ENCODE measurements at places on chromosomes 2 and 18. TPM values are rescaled to one million over a fixed set of nuclear protein-coding genes. Genes with fewer than 3 reads are reported as not detected.
A peak's percentile ranks its signal among the peaks of the same experiment; 100 is the strongest.

Gene RIF1
- 48.0 TPM for total RNA-seq

GRCh38 chr2:31079665-31080064 is 58.6 kb downstream of the GALNT14 start:
- DNase-seq, result no peak

DNA sequence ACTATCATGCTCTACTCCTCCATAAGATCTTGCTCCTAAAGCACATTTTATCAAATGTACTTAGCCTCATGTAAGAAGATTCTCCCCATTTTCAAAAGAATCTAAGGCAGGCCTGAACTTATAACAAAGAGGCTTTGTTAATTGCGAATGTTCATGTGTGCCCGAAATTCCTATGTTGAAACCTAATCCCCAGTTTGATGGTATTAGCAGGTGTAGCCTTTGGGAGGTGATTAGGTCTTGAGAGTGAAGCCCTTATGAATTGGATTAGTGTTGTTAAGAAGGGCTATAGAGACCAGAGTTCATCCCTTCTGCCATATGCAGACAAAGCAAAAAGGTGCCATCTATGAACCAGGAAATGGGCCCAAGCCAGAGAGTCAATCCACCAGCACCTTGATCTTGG is 234.5 kb downstream of the PAX3 start:
- no peak for DNase-seq

DNA sequence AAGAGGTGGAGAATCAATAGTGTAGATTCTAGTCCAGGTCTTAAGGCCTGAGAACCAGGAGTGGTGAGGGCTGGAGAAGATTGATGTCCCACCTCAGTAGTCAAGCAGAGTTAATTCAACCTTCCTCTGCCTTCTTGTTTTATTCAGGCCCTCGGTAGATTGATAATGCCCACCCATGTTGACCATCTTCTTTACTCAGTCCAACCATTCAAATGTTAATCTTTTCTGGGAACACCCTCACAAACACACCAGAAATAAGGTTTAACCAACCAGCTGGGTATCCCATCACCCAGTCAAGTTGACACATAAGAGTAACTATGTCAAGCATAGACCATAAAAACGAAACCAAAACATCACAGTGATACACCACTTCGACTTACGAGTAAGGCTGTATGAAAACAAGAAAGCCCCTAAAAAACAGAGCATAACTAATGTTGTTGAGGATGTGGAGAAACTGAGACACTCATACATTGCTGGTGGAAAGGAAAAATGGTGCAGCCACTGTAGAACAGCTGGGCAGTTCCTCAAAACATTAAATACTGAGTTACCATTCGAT is 57.5 kb downstream of the SLC35F5 start:
- DNase-seq, result no peak

- DNase-seq, result no peak
Measured at GRCh38 chr2:118667964-118668363, 179.5 kb downstream of the EN1 start.

DNA sequence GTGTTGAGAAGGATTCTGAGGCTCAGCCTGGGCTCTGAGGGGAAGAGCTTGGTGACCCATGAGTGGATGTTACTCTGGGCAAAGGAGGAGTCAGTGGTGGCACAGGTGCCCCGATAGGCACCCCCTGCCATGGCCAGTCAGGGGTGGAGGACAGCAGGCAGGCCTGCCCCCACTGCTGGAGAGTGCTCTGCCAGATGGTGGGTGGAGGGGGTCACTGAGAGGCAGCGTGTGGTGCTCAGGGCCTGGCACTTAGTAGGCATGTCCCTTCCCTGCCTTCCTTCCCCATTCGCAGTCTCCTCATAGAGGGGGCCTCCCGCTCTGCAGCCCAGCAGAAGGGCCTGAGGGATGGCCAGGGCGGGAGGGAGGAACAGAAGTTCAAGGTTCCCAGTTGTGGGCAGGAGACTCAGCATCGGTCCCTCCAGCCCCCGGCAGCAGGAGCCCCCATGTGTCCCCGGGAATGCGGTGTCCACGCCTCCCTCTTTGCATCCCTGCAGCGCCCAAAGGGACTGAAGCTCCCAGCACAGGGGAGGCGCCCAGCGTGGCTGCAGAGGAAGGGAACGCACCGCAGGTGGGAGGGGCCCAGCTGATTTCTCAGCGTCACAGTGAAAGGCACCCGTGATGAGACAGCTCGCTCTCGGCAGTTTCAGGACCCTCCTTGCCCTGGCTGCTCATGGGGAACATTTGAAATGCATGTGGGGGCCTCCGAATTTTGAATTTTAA is 5.7 kb upstream of the SNED1 start:
- no peak for DNase-seq

DNA sequence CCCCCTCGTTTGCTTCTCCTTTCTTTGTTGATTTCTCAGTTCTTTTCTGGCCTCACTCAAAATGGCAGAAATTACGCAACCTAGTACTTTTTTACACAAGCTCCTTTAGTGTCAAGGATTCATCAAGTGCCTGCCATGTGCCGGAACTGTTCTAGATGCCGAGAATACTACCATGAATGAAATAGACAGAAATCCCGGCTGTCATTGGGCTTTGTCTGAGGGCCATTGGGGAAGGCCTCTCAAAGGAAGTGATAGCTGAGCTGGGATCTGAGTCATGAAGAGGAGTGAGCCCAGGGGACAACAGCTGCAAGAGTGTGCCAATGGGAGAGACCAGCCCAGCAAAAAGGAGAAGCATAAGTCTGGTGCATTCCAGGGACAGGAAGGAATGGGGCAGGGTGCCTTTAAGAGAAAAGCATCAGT is 34.3 kb upstream of the PPP1CB start:
- DNase-seq, result peak; percentile 67

GRCh38 chr18:54845787-54846186 is 17.5 kb downstream of the RAB27B start:
- no peak for DNase-seq

- DNase-seq, result no peak
Measured at GRCh38 chr2:205696331-205696926, 14.1 kb downstream of the NRP2 start.

GRCh38 chr2:27707462-27708256 is 44.0 kb downstream of the SLC4A1AP start:
- no peak for DNase-seq

DNA sequence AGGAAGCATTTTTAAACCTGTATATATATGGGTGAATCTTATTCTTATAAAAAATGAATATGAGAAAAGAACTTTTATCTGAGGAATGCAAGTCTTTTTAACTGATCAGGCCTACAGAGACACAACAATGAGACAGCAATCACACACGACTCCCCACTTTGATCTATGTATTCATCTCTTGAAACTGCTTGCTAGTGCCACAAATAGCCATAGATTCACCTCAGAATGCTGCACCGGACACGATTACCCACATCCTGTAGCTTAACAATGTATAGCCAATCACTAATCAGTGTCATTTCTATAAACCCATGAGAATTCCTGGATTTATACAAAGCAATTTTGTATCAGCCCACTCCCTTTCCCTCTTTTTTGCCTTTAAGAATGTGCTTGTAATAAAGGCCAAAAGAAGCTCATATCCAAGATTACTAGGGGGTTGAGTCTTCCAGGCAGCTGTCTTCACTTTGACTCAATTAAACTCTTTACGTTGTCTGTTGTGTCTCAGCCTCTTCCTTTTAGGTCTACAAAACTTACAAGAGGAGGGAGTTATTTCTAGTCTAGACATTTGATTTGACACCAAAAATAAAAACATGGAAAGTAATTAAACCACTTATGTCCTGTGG is 94.9 kb downstream of the MBD2 start:
- no peak for DNase-seq

DNA sequence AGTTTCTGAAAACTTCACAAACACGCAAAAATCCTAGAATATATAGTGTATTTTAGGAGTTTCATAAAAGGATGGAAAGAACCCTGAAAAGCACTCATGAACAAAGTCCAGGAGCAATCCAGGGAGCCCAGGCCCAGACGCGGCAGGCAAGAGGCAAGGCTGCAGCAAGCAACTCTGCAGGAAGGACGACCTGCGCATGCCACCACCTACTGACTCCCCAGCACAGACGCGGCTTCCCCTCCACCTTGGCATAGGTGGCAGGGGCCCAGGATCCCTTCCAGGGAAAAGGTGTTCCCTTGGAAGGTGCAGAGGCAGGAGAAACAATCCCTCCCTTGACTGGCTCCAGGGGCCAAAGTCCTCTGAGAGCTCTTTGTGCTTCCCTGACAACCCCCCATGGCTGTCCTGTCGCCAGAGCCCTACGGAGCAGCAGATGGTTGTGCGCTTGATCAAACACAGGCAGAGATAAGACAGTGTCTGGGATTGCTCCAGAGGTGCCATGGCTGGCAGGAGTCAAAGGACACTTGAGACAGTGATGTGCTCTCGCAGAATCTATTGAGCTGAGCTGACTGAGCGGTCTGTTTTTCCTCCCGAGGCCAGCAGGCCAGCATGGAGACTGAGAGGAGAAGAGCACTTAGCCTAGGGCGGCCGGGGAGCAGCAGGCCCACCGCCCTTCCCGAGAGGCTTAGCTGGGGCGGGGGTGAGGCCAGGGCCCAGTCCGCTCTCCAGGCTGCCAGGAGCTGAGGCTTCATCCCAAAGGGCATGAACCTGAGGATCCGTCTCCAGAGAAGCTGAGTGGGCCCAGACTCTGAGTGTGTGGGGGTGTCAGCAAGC is 10.8 kb upstream of the AMER3 start:
- DNase-seq, result no peak

GRCh38 chr18:58562146-58562998 is 66.5 kb downstream of the ALPK2 start:
- no peak for DNase-seq

GRCh38 chr2:203693242-203693879 is 13.1 kb upstream of the CD28 start:
- no peak for DNase-seq

- DNase-seq, result no peak
Measured at GRCh38 chr2:62114564-62114963, 81.4 kb upstream of the B3GNT2 start.

Gene AAK1
- total RNA-seq, result 32.0 TPM

DNA sequence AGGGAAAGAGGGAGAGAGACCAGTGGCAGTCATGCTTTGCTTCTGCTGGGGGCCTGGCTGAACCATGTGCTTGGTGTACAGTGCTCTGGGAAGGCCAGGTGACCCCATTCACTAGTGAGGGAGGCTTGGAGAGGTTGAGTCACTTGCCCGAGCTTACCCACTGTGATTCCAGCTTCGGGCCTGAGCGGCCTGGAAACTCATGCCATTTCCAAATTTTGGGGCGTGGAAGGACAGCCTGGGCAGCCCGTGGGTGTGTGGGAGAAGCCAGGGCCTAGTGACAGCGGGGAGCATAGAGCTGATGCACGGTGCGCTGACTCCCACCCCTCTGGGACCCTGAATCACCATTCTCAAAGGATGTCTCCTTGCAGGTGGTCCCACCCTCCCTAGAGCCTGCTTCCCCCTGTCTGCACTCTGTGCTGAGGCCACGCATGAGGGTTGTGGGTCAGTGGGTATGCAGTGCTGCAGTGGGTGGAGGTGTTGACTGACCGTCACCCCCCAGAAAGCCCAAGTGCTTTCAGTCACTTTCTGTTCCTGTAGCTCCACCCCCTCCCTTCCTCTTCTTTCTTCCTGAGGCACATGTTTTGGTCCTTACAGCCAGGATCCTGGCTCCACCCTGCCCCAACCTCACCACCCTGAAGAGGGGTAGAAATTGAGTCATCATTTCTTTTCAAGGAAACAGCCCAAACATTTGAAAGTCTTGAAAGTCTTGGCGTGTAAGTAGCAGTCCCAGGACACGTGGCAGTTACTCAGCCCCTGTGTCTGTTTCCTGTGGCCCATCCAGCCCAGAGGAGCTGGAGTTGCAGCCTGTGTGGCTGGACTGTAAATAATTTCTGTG is 69.3 kb upstream of the MCFD2 start:
- peak; percentile 69 for DNase-seq

Gene RUFY4
- 0.27 TPM for total RNA-seq

DNA sequence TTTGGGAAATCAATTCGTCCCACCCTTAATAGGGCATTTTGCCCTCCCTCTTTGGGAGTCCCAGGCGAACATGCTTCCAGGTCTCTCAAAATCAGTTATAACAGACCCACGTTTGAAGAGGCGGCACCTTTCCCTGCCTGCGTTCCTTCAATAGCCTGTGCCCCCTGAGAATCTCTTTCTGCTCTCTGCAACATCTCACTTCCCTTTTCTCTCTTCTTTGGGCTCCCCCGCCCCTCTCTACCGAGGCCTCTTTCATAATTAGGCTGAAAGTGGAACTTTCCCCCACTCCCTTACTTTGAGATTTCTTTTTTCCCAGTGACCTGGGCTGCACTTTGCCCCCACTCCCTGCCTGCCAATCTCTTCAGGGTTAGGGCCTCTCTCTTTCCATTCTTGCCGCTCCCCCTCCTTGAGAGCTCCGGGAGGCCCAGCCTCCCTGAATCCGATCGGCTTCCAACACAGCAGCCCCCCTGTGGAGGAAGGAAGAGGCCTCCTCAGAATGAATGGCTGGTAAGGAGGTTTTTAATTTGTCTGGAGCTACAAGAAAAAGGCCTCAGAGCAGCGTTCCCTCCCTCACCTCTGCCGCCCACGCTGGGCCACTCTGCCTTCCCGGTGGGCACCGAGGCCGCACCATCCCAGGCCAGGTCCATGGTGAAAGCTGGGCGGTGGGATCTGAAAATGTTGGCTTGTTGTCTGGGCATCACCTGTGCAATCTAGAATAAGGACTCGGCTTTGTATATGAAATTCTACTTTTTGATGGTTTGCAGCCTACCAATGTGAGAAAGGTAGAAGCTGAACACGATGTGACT is 162.6 kb upstream of the SIX3 start:
- no peak for DNase-seq

- DNase-seq, result no peak
Measured at GRCh38 chr2:124027182-124027581, 2.1 kb downstream of the CNTNAP5 start.

- DNase-seq, result no peak
Measured at GRCh38 chr2:70771446-70771845, 3.4 kb upstream of the ADD2 start.

GRCh38 chr2:156553714-156554442 is 117.7 kb downstream of the GPD2 start:
- no peak for DNase-seq

GRCh38 chr18:59907172-59907571 is 7.4 kb downstream of the PMAIP1 start:
- DNase-seq, result no peak

- DNase-seq, result no peak
Measured at GRCh38 chr2:217223222-217223930, 363.5 kb upstream of the TNP1 start.

- no peak for DNase-seq
Measured at GRCh38 chr2:77018219-77018618, 504.0 kb downstream of the LRRTM4 start.

Gene SAG
- not detected for total RNA-seq

Gene ERFE
- 17.3 TPM for total RNA-seq

DNA sequence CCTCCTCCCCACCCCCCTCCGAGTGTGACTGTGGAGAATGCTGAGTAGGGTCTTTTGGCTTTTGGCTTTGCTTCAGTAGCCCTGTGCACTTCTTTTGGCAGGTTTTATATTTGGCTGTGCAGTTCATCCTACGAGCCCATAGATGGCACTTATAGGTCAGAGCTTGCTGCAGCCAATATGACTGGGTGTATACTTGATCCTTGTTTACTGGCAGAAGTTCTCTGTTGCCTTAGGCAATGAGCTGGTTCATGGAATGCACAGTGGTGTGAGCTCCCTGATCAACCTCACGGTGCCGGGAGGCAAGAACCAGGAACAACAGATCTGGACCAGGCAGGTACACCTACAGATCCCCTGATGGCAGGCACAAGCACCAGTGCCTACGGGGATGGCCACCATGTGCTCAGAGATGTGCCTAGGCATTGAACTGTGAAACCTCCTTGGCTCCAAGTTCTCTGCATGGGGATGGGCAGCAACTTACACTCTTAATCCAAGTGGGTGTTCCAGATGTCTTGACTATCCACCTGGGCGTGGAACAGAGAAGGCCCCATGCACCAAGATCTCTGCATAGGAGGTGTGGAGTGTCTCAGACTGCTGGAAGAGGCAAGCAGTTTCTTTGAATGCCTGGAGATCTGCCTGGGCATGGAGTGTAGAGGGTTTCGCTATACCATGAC is 190.4 kb downstream of the KIAA1328 start:
- DNase-seq, result no peak

All from HCT116 (cell line).